ENCODE measurements at places on chromosomes 5 and 9.

DNA sequence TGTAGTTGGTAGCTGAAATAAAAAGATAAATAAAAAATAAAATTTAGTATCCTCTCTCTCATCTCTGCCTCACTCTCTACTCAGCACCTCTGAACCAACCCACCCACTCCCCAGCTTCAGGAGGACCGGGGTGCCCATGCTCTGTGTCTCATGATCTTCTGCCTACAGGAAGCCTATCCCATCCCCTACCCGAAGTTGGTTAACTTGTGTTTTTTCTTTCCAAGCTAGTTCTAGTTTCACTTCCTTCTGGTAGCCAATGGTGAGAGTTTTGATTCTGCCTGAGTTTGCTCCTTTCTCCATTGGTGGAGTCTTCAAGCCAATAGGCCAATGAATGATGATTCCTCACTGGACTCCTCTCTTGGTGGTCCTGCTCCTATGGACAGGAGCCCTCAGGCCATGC, 32.1 kb downstream of the SNX24 start:
- DNase-seq = no peak

DNA sequence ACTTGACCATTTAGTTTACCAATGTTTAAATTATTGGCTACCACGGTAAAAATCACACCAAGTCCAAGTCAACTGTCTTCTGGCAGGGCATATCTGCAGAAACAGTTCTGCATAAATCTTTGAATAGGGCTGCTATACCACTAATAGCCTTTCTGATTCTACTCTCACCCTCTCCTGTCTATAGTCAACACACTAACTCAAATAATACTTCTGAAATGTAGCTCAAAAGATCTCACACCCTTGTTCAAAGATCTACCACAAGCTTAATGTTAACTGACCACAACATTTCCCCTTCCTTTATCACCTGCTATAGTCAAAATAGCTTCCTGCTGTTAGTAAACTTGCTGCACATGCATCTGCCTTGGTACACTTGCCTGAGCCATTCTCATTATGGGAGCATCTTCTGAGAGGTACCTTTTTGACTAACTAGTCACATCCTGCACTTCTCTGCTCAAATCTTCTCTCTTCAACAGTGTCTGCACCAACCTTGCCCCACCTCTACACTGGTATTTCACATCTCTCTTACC, 319.4 kb downstream of the CDH10 start:
- DNase-seq = no peak

DNA sequence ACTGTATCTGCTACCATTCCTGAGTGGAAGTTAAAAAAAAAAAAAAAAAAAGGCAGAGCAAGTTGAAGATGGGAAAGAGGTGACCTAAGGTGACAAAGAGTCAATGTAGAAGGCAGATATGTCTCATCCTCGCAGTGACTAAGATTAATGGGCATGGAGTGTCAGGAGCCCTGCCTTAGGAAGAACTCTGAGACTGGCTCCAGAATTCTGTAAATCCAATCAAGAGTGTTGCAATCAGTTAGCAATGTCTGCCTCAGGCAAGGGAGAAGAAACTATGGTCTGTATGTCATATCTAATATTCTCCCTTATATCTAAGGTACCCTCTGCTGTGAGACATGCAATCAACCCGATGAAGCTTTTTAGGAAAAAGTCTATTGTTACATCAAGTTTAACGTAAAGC, 24.7 kb upstream of the KCNMB1 start:
- DNase-seq = no peak

DNA sequence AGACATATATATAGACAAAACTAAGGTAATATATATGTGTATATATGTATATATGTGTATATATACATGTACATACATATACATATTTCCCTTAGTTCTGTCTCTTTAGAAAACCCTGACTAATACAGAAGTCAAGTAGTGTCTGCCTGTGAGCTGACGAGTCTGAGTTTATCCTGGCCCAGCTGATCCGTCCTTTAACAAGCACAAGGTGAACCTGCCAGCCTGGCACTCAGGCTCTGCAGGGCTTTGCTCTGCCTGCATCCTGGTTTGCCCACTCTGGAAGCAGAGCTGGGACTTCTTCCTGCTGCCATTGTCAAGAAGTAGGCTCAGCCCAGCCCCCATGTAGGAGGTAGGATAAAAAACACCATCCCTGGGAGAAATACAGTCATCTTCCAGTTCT, 388.0 kb downstream of the ICE1 start:
- no peak for DNase-seq

DNA sequence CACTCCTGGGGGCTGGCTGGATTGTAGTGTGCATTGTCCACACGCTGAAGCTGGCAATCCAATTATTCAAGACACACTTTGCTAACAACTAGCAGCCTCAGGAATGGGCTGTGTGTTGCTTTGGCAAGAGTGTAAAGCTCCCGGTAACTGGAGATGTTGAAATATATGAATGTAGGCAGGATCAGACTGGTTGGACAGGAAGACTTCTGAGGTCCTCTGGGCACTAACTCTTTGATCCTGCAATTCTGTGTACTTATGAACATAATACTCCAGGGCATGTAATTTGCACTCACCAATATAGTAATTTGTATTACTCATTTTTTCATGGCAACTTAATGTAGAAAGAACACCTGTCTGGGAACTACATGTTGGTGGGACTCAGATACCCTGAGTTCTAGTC, 106.7 kb upstream of the SLC28A3 start:
- DNase-seq = no peak

- no peak for DNase-seq
These were observed 130.2 kb downstream of the HSD17B3 start for GRCh38 chr9:96171728-96172127.

DNA sequence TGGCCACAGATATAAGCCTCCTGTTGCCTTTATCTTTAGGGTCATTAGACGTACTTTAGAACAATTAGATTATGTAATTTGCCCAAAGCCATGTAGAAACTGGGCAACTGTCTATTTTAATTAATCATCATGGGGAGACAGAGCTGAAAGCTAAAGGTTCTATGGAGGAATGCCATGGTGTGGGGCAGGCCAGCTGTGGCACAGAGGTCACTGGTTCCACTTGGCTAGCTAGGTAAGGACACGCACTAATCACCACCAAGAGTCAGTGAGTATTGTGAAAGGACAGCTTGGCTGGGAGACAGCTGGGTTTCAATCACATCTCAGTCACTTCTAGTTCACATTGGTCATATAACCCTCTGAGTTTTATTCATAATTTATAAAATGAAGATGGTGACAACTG, 81.7 kb downstream of the HMHB1 start:
- no peak for DNase-seq

GRCh38 chr5:9877488-9877887, 247.3 kb upstream of the TAS2R1 start:
- peak; percentile 5 for DNase-seq

DNA sequence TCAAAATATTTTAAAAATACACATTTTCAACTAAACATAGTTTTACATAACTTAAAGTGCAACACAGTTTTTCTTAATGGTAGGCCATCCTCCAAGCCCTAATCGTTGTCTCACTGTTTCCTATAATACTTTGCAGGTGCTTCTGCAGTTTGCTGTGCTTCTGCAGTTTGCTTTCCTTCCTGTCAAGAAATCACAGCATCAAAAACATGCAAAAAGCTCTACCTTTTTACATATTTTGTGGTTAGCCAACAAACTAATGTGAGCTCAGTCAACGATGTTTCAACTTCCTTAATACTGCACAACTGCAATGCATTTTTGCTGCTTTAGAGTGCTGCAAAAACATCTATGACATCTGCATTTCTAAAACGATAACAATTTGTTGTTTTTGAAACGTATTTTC, 25.2 kb downstream of the EMB start:
- DNase-seq = no peak

DNA sequence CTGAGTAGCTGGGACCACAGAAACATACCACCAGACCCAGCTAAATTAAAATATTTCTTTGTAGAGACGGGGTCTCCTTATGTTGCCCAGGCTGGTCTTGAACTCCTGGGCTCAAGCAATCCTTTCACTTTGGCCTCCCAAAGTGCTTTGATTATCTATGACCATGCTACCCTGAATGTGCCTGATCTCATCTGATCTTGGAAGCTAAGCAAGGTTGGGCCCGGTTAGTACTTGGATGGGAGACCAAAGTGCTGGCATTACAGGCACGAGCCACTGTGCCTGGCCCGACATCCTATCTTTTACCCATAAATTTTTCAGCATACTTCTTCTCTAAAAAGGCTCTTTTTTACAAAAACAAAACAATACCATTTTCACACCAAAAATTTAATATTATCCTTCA, 137.0 kb upstream of the LRRTM2 start:
- no peak for DNase-seq

DNA sequence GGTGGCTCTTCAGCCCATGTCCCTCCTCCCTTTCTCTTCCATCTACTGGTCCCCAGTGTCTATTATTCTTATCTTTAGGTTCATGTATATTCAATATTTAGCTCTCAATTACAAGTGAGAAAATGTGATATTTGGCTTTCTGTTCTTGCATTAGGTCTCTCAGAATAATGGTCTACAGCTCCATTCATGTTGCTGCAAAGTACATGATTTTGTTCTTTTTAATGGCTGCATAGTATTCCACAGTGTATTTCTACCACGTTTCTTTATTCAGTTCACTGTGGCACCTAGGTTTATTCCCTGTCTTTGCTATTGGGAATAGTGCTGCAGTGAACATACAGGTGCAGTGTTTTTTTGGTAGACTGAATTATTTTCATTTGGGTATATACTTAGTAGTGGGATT, 1308.8 kb downstream of the EFNA5 start:
- DNase-seq = no peak

- DNase-seq = no peak
These were observed 1.5 kb upstream of the RFX3 start for GRCh38 chr9:3526997-3527940.

DNA sequence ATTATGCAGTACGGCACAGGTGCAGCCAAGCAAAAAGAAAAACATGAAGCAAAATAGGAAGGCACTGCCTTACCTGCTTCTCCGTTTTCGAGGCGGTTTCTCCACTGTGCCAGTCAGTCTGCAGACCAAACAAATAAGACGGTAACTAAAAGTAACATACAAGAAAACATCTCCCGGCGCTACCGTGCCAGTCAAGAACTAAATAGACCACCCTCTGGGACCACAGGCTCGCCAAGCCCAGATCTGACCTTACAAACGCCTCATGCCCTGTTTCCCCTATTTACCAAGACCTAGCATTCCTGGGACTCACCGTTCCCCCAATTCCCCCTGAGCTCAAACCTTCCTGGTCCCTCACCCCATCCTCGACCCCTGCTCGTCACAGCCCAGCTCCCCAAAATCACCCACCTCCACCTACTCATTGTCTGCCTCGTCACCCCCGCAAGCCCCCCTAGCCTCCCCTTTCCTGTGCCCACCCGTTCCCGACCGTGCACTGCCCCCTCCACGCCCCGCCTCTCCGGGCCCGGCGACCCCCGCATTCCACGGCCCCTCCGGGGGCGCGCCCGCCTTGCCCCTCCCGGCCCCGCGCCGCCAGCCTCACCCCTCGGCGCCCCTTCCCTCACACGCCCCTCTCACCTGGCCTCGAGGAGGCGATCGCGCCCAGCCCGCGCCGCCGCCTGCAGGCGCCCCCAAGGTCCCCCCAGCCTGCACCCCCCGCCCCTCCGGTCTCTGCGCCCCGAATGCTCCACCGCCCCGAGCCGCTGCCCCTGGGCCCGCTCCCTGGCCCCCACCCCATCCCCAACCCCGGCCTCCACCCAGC, 560 bp downstream of the SCAI start:
- DNase-seq = no peak
